GM04503 (cell line): ENCODE measurements at places on chromosomes 7 and 10.

DNA sequence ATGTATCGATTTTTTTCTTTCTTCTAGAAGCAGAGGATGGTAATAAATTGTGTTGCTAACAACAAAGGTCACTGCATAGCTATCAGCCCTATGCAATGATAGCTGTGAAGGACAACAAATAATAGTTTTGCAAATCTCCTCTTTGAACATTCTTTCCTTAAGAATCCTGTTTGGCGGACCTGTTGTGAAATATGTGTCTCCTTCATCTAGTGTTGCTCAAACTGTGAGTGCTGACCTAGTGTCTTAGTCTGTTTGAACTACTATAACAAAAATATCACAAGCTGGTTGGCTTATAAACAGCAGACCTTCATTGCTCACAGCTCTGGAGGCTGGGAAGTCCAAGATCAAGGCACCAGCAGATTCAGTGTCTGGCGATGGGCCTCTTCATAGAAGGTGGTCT is 53.7 kb downstream of the CAV1 start:
- DNase-seq, result no peak

- DNase-seq, result no peak
Measured at GRCh38 chr10:102172288-102172687, 20.1 kb downstream of the NOLC1 start.

- no peak for DNase-seq
Measured at GRCh38 chr7:136566491-136566890, 302.0 kb upstream of the CHRM2 start.

- no peak for DNase-seq
Measured at GRCh38 chr7:3634396-3634795, 333.3 kb downstream of the SDK1 start.

DNA sequence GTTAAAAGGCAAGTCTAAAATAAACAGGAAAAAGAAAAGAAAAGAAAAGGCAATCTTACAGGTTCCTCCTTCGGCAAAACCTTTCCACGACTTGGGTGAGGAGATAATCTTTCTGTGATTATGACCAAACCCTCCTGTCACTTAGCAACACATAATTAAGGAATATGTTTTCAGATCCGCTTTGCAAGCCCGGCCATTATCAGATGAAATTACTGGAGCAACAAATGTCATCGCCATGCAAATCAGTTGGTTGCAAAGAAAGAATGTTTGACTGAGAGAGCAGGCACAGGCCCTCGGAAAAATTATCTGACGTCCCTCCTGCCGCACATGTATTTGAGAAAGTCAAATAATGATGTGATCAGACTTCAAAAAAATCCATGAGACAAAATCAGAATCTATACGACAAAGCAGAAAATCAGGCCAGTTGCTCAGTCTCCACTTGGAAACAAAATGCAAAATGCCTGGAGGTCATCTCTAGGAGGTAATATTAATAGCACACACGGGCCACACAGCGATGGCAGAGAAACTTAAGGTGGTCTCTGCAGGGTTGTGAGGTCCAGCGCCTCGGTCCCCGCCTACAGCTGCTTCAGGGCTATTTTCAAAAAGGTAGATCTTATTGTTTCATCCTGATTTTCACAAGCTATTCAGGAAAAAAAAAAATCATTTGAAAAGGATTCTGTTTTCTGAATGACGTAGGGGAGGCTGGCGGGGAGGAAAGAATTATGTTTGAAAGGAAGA is 82.7 kb downstream of the ZRANB1 start:
- no peak for DNase-seq
